Kidney tubule cell (primary cell): ENCODE measurements at places on chromosomes 1 and 21.

- no peak for DNase-seq
These were observed 274.9 kb downstream of the FOXD2 start for GRCh38 chr1:47712596-47713299.

- no peak for DNase-seq
These were observed 5.6 kb upstream of the TNFSF18 start for GRCh38 chr1:173056365-173056764.

DNA sequence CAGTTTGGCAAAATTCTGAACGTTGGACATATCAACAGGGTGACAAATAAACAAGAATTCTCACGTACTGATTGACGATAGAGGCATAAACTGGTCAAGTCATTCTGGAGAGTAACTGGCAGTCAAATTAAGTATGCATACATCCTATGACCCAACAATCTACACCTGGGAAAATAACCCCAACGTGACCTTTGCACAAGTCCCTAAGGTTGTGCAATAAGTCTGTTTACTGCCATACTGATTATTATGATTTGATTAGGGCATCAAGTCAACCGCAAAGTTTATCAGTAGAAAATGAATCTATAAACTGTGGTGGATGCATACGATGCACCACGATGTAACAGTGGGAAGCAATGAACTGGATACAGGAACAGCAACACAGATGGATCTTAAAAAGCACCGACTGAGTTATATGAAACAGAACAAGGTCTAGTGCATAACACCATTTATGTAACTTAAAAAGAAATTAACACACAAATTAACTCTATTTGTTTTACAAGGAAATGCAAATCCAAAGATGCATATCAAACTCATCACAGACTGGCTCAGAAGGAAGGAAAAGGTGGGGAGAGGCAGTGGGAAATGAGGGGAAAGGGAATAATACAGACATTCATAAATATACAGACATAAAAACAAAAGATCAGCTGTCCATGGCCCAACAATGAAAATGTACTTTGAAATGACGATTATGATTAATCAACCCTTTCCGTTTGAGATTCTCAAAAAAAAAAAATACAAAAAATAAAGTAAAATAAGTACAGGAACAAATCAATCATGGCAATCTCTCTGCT, 41.0 kb upstream of the SEC16B start:
- DNase-seq, result no peak

- DNase-seq, result peak; percentile 81
These were observed 42.7 kb upstream of the SLC16A1 start for GRCh38 chr1:112998592-112999235.

GRCh38 chr1:202200669-202201068, 7.1 kb downstream of the LGR6 start:
- no peak for DNase-seq
